Activated CD8-positive, alpha-beta memory T cell treated with anti-CD3 and anti-CD28 coated beads for 24 hours (primary cell): ENCODE measurements at places on chromosomes 2 and 18.

DNA sequence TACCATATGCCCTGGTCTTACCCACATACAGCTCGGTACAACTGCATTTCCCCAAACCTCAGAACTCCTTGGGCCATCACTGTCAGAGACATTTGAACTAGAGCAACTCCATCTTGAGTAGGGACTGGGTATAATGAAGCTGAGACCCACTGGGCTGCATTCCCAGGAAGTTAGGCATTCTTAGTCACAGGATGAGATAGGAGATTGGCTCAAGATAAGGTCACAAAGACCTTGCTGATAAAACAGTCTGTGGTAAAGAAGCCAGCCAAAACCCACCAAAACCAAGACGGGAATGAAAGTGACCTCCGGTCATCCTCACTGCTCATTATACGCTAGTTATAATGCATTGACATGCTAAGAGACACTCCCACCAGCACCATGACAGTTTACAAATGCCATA is 131.3 kb downstream of the PIK3C3 start:
- no peak for DNase-seq

DNA sequence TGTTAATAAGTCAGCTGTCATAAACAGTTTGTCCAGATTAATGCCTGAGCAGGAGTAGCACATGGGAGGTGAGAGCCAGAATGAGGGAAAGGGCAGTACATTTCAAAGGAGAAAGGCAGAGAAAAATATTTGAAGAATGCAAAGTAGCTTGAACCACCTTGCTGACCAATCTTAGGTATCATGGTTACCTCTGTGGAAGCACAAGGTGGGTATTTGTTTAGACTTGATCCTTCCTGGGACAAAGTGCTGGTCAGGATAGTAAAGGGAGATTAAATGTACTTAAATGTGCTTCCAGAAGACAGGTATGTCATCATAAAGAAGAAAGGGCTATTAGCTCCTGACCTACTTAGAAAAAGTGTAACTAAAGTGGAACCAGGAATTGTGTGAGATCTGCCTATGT is 105.0 kb downstream of the LRRTM1 start:
- no peak for DNase-seq

GRCh38 chr2:19119326-19120001 is 239.0 kb downstream of the OSR1 start:
- no peak for DNase-seq

GRCh38 chr2:112634874-112635157 is 10.9 kb upstream of the SLC20A1 start:
- DNase-seq: no peak

- no peak for DNase-seq
These were observed 82.5 kb downstream of the DSEL start for GRCh38 chr18:67433971-67434370.

DNA sequence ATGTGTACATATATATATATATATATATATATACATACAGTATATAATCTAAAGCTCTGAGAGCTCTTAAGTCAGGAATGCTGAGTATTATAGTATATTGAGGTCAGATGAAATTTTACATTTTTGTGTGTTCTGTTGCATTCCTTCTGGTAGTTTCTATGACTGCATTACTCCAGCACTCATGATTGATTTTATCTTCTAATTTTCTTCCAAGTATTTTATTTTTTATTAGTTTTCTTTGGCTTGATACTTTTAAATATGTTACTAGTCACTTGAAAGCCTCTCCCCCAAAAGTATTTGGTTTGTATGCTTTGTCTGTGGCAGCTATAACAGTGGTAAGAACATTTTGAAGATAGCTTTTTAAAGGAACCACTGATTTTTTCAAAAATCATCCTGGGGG is 25.0 kb downstream of the METTL21A start:
- no peak for DNase-seq

- no peak for DNase-seq
These were observed 26.0 kb downstream of the GALNT5 start for GRCh38 chr2:157283468-157283867.

DNA sequence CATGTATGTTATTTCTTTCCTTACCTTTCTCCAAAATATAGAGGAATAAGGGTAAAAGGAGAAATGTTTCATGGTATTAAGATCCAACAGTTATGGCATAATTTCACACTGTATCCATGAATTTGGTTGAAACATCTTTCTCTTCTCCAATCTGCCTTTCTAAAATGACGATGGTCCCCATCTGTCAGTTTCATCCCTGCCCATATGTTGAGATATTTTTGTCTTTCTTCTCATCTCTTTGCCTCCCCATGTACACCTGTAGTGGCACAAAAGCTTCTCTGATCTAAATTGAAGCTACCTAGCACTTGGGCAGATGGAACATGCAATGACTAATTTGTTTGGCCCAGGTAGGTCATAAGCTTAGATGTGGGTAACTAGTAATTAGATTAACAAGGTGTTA is 90.7 kb upstream of the LRRTM1 start:
- no peak for DNase-seq

- DNase-seq: no peak
These were observed 22.1 kb downstream of the CHCHD5 start for GRCh38 chr2:112606547-112606946.
